ENCODE measurements at places on chromosomes 11 and 22.

DNA sequence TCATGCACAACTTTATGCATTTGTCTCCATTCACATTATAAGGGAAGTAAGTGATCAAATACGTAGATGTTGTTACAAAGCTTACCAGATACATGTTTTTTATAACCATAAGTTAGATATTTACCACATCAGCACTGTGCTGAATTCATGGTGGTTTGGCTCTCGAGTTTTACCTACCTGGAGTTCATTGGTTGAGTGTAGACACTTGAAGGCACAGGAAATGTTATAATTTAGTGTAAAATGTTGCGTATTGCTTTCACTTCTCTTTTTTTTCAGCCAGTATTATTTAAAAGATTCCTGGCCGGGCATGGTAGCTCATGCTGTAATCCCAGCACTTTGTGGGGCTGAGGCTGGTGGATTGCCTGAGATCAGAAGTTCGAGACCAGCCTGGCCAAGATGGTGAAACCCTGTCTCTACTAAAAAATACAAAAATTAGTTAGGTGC, 53.1 kb upstream of the GRK2 start:
- no peak for DNase-seq

DNA sequence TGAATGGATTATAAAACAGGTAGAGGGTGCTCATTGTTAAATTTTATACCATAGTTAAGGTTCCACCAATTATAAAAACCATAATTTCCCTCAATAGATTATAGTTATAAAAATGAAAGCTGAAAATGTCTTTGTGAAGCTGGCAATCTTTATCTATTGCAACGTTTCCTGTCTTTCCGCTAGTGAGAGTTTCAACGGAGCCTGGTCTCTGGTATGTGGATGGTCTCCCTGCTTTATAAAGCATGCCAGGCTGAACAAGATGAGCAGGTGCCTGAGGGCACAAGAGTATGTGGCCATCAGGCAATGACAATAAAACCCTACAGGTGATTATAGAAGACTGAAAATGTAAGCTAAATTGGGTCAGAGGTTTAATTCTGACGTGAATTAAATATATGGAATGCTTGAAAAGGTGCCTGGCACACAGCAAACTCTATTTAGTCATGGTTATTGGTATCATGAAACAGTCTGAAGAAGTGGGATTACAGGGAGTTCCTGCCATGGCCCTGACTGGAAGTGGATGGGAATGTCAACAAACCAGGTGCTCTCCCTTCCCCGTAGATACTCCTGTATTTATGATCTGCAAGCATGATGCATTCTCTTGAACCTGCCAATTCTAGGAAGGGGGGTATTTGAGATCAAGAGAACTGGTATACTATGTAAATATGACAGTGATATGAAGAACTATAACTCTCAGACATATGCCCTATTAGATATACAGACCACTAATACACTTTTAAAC, 115.7 kb downstream of the ENTHD1 start:
- DNase-seq = no peak

- DNase-seq = no peak
Measured at GRCh38 chr11:131615611-131616010, 245.2 kb downstream of the NTM start.

GRCh38 chr11:85893395-85893794, 38.2 kb downstream of the CCDC83 start:
- DNase-seq = no peak

DNA sequence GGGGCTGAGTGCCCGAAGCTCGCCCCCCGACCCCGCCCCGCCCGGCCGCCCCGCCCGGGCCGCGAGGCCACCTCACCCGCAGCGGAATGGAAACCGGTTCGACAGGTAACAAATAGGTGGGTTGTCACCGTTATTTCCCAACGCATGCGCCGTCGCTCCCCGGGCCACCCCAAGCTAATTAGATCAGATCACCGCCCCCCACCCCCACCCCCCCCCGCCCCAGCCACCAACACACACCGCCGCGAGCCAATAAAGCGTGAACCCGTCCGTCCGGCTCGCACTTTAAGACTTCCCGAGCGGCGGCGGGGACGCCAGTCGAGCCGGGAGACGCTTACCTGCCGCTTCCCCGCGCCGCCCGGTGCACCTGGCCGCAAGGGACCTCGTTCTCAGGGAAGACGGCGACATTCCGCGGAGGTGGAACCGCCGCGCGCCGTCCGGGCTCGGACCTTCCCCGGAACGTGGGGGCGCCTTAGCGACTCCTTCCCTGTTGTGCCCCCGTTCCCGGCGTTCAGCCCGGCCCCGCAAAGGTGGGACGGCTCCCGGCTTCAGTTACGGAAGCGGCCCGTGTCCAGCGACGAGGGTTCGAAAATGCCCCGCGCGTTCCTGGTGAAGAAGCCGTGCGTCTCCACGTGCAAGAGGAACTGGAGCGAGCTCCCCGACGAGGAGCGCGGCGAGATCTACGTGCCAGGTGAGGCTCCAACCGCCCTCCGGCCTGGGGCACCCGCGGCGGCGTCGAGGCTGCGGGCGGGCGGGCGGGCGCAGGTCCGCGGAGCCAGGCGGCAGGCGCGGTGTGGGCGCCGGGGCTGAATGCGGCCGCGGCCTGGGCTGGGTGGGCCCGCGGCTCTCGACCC, at the start of gene OVOL1:
Gene OVOL1, plus strand, starts transcription at position 278 of the 851 bp plus-strand sequence. Its CDS starts 311 bp downstream, at position 589.
- no peak for DNase-seq

DNA sequence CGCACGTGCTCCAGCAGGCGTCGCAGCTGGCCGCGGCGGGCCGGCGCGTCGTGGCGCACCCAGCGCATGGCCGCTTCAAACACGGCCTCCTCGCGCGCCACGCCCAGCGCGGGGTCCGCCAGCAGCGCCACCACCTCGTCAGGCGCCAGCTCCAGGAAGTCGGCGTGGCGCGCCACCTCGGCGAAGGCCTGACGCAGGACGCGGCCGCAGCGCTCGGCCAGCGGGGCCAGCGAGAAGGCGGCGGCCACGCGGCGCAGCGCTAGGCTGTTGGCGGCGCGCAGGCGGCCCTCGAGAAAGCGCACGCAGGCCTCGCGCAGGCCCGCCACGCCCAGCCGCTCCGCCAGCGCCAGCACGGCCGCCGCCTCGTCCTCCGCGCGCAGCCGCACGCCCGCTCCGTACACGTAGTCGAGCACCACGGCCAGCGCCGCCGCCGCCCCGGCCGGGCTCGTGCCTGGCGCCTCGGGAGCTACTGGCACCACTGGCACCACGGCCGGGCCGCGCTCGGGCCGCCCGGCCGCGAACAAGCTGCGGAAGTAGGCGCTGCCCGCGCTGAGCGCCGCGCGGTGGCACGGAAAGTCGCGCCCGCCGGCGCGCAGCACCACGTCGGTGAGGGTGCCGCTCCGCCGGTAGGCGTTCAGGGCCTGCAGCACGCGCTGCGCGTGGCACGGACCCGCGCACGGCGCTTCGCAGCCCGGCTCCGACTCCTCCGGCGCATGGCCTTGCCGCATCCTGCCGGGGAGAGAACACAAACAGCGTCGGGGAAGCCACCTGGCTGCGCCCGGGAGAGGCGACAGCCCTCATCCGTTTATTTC, 2.9 kb downstream of the KLHL35 start:
- DNase-seq = peak; percentile 40

DNA sequence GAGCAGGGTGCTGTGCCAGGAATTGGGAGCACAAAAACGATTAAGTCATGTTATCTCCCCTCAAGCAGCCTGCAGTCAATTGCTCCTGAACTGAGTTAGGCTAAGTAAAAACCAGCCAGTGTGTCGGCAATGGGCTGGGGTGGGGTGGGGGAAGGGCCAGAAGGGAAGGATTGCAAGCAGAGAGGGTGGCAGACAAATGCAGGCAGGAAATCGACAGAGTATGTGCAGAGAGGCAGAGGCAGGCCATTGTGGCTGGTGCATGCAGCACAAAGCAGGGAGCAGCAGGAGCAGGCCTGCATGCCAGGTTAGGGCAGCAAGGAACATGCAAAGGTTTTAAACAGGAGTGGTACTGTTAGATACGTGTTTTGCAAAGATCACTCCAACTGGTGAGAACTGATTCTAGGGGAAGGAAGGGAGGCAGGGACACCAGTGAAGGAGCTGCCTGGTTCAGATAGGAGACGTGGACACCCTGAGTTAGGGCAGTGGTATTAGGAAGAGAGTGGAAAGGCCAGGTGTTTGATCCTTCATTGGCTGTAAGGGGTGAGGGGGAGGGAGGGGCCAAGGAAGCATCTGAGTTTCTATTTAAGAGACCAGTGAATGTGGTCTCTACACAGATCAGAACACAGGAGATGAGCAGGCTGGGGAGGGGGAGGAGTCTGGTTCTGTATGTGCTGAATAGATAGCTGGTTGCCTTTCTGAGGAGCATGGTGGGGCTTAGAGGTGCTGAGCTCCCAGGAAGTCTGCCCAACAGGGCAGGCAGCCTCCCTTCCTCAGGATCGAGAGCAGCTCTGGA, 70.8 kb upstream of the PHOX2A start:
- no peak for DNase-seq

- no peak for DNase-seq
Measured at GRCh38 chr11:78986305-78986704, 411.6 kb upstream of the NARS2 start.

DNA sequence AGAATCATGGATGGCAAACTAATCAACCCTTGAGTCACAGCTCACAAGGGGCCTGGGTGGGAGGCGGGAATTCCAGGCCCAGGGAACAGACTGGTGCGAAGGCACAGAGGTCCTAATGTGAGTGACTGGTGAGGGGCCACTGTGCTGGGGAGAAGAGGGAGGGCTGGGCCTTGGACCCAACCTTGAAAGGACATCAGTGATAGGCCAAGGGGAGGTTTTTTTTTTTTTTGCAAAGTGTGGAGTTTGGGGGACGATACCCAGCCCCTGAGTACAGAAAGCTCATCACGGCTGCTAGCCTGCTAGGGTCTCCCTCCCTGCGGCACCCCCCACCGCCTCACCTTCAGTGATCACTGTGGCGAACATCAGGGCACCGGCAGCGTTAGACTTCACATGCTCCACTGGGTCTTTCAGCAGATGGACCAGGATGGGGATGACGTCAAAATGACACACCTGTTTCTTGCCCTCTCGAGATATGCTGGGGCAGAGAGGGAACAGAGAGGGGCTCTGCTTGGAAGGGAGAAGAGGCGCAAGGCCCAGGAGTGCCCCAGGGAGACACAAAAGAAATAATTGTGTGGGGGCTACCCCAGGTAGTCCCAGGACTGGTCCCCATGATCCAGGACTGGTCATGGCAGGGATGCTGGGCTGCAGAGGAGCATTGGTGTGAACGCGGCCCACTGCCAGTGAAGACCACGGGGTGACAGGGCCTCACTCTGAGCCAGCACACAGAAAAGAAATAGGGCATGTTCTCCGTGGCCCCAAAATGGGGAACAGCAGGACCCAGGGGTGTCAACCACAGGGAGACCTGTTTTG, 8.6 kb upstream of the GNAZ start:
- DNase-seq = no peak

- no peak for DNase-seq
Measured at GRCh38 chr11:86547727-86548126, 124.7 kb downstream of the ME3 start.

DNA sequence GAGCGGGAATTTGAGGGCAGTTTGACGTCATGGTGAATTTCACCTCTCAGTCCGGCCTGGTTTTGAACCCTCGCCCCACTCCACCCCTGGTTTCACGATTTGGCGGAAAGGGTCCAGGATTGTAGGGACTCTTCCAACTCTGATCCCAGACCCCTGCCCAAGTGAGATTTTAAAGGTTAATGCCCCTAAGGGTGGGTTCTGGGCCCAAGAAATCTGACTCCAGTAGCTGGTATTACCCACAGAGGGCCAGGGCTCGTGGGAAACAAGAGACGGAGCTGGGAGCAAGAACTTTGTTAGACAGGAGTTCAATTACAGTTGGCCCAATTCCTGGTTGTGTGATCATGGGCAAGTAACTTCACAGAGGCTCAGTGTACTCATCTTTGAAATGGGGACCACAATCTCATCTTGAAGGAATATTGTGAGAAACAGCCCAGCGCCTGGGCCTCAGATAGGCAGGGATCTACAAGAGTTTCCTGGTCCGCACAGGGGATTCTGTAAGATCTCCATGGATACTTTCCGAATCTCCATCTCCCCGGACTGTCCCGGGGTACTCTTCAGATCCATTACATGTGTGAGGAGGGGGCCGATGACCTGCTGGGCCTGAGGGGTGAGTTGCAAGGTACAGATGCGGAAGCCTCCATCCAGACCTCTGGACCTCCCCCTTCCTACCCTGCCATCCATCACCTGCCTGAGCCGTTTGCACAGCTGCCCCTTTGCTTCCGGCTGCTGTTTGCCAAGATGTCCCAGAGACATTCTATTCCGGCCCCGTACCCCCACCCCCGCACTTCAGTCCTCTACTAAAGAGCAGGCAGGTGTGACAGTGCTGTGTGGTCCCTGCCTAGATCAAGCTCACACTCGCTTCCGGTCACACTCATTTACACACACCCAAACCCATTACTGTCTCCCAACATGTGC, 687 bp upstream of the CALCA start:
- no peak for DNase-seq

DNA sequence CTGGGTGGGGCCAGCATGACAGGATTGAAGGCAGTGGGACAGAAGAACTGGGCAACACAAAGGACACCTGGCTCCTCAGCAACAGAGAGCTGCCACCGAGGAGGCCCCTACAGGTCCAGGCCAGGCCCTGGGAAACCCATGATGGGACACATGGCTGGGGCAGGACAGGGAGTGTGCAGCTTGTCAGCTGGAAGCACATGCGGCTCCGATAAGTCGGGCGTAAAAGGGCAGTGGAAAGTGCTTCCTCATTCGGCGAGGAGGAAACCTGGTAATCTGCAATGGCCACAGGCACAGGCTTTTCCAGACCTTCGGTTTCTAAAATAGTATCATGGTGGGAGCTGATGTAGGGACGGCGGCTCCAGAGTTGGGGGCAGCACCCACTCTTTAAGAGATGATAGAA, 16.5 kb downstream of the GNAZ start:
- DNase-seq = no peak

DNA sequence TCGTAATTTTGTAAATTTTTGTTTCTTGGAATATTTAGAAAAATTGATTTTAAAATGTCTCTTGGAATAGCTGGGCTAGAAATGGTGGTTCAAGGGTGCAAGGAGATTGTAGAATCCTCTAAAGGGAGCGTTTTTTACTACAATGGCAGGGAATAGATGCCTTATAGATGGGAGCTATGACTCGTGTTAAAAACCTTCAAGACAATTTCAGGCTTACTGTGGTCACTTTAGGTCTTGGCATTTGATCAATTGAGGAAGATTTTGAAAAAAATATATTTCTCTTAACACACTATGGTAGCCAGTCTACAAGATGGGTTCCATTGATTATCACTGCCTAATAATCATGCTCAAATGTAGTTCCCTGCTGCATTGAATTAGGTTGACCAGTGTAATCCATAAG, 25.0 kb downstream of the METTL15 start:
- DNase-seq = no peak
